Endothelial cell of umbilical vein (primary cell): ENCODE measurements at places on chromosomes 3 and 15. TPM values are rescaled to one million over a fixed set of nuclear protein-coding genes. Genes with fewer than 3 reads are reported as not detected.

TIMP4 gene
- 0.07 TPM in 1 of 2 replicates, not detected in the other for polyA plus RNA-seq

- H3K27ac ChIP-seq, result no peak overlapping the region
Observed at GRCh38 chr15:96372554-96372953, 42.1 kb downstream of the NR2F2 start.

GRCh38 chr3:133934073-133934970, 38.6 kb upstream of the RAB6B start:
- H3K4me1 ChIP-seq, result no peaks in the 10 kb centered on the region
- no peaks in the 10 kb centered on the region for H3K27me3 ChIP-seq
- DNase-seq, result no peak

DNA sequence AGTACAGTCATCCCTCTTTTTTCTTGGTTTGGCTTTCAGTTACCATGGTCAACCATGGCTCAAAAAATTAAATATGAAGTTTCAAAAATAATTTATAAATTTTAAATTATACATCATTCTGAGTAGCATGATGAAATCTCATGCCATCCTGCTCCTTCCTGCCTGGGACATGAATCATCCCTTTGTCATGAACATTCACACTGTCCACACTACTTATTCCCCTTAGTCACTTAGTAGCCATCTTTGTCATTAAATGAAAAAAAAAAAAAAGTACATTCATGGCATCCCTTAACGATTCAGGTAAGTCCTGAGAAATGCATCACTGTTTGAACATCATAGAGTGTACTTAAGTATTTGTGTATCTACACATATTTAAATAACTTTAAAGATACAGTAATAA, 1046.3 kb downstream of the ROBO2 start:
- no peak for DNase-seq
- no peak overlapping the region for H3K4me3 ChIP-seq
- H3K36me3 ChIP-seq, result no peaks in the 10 kb centered on the region
- H3K27me3 ChIP-seq, result no peaks in the 10 kb centered on the region
- H3K4me1 ChIP-seq, result no peaks in the 10 kb centered on the region
- no peak overlapping the region for H3K27ac ChIP-seq

DNA sequence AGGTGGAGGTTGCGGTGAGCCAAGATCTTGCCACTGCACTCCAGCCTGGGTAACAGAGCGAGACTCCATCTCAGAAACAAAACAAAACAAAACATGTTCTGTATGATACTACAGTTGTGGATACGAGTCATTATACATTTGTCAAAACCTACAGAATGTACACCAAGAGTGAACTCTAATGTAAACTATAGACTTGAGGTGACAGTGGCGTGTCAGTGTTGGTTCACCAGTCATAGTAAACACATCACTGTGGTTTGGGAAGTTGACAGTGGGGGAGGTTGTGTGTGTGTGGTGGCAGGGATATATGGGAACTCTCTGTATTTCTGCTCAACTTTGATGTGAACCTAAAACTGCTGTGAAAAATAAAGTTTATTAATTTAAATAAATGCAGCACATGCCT, 33.0 kb upstream of the GNB5 start:
- no peaks in the 10 kb centered on the region for H3K36me3 ChIP-seq
- no peak overlapping the region for H3K4me3 ChIP-seq
- no peak for DNase-seq

DNA sequence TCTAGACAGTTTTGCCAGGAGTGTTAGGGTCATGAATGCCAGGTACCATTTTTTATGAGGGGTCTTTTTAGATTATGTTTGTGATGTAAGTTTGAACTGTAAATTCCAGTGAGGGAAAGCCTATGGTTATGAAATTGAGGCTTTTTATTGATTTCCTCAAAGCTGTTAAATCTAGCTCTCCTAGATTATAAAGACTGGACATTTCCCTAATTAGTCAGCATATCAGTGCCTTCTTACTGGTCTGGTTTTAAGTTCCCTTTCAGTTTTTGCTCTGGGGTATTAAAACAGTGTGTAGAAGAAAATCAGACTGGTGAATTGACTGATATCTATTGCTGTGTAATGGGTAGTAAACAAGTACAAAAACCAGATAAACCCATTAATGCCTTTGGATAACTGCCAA, 39.2 kb downstream of the LRRC49 start:
- no peaks in the 10 kb centered on the region for H3K4me1 ChIP-seq
- H3K36me3 ChIP-seq, result no peaks in the 10 kb centered on the region
- no peak overlapping the region for H3K27ac ChIP-seq
- H3K27me3 ChIP-seq, result no peaks in the 10 kb centered on the region
- no peak for DNase-seq
